ENCODE measurements at places on chromosomes 3 and 15. TPM values are rescaled to one million over a fixed set of nuclear protein-coding genes. Genes with fewer than 3 reads are reported as not detected.

The SNX22 gene
- 18.2 TPM for total RNA-seq

The TRPM1 gene
- total RNA-seq: 3.2 TPM

The AP3S2 gene
- total RNA-seq: 61.4 TPM

The NRROS gene
- 11.6 TPM for total RNA-seq

The GOLGA8R gene
- total RNA-seq: not detected

The C2CD4B gene
- total RNA-seq: not detected

The TTLL13 gene
- not detected for total RNA-seq

The IRAK2 gene
- 2.4 TPM for total RNA-seq

The CCR3 gene
- 1.1 TPM for total RNA-seq

The GCNT3 gene
- not detected for total RNA-seq

GRCh38 chr3:66971891-66972551 lies 26.1 kb upstream of the KBTBD8 start:
- DNase-seq: peak; percentile 69

DNA sequence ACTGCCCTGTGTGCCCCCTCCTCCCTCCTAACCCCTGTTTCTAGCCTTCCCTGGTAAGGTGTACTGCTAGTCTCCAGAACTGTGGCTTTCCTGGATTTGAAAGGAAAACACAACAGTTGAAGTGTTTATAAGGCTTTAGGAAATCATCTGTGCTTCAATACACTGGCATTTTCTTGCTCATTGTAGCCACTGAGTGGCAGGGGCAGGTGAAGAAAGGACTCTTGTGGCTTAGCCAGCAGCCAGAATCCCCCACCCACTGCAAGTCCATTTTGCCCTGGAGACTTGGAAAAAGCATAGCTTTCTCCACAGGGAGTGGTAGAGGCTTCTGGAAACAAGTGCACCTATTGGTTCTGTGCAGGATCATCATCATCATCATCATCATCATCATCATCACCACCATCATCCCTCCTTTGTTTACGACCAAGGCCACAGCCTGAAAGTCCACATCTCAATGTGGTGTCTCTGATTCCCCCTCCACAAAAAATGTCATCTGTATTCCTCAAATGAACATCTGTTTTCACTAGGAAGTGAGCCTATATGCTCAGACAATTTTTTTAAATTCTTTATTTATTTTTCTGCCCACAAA lies 33.4 kb downstream of the AQP9 start:
- DNase-seq: no peak

GRCh38 chr15:33706173-33706572 lies 262.1 kb upstream of the CHRM5 start:
- no peak for DNase-seq

DNA sequence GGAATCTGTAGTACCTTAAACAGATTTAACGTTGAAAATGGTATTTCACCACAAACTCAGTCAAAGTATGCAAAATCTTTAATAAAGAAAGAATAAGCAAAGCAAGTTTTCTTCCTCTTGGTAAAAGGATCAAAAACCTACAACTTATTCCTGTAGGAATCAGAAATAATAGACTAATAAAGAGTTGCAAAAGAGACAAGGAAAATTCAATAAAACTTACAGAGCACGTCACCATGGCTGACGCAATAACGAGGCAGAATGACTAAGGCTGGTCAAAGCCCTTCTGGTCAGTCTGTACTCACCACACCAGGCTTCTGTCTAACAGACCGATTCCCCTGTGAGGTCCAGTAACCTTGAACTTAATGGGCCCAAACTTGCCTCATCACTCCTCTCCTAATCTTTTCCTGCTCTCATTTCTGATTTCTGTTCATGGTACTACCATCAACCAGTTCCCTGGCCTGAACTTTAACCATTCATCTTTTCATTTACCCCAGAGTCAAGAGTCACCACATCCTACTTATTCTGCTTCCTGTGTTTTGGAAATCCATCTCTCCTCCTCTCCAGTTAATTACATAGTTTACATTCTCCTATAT lies 5.0 kb downstream of the MASP1 start:
- DNase-seq: no peak

GRCh38 chr3:43233062-43233461 lies 53.3 kb upstream of the SNRK start:
- peak; percentile 71 for DNase-seq

- no peak for DNase-seq
These were observed 57.6 kb upstream of the LIPC start for GRCh38 chr15:58374147-58374546.

DNA sequence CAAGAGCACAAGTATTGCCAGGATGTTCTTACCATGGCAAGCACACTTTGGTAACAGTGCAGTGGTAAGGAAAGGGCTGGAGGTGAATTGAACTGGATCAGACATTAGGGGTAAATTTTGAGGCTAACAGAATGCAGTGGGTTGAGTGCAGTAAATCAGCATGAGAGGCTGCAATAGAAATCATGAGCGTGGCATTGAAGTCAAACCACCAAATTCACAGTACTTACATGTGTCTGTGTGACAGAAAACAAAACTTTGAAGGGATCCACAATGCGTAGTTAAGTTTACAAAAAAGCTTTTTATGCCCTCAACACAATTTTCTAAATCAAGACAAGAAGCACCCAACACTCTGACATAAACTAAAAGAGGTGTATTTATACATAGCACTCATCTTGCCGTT lies 428.0 kb upstream of the ARHGEF26 start:
- no peak for DNase-seq

GRCh38 chr15:38613085-38613484 lies 48.5 kb upstream of the RASGRP1 start:
- DNase-seq: no peak

GRCh38 chr15:50355619-50355905 lies 564 bp upstream of the GABPB1 start:
- DNase-seq: no peak

DNA sequence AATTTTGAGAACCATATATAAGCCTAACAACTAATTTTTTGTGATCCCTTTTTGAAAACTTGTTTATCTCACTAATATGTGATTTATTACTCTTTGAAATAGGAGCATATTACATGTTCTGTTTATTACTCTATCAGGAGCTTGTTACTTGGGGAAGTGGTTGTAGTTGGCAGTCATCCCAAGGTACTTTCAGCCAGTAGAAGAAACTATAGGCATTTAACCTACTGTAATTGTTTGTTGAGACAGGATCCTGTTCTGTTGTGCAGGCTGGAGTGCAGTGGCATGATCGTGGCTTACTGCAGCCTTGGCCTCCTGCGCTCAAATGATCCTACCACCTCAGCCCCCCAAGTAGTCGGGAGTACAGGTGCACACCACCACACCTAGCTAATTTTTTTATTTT lies 195.6 kb downstream of the TCF12 start:
- no peak for DNase-seq

DNA sequence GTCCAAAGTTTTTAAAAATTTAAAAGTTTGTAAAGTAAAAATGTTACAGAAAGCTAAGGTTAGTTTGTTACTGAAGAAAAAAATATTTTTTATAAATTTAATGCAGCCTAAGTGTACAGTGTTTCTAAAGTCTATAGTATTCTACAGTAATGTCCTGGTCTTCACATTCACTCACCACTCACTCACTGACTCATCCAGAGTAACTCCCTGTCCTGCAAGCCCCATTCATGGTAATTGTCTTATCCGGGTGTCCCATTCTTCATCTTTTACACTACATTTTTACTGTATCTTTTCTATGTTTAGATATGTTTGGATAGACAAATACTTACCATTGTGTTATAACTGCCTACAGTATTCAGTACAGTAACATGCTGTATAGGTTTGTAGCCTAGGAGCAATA lies 36.7 kb upstream of the ATP10A start:
- DNase-seq: no peak

DNA sequence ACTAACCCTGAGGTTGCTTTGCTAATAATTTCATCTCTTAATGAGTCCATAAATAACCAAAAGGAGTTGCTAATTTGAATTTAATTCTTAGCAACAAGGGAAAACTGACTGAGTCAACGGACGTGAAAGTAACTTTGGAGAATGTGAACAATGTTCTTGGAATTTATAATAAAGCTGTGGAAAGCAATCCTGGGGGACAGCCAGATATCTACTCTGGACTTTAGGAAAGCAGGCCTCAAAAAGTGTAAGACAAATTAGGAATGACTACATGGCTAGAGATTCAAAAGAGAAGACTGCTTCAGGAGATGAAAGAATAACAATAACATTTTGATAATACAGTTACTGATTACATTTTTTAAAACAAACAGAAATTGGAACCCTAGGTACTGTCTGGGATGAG lies 318.4 kb upstream of the COL8A1 start:
- no peak for DNase-seq

DNA sequence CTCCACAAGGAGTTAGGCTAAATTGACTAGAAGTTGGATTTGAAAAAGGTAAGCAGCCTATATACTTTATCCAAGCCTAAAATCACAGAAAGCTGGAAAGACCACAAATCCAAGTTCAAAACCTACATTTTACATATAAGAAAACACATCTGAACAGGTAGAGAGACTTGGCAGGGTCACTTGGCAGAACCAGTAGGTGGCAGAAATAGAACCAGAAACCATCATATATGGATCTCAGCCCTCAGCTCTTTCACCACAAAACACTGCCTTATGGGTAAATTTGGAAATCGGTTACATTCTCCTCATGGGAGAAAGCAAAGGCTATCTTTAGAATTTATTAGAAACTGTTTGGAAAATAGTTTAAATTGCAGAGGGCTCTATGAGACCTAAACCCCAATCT lies 44.2 kb downstream of the MKRN2 start:
- DNase-seq: no peak

DNA sequence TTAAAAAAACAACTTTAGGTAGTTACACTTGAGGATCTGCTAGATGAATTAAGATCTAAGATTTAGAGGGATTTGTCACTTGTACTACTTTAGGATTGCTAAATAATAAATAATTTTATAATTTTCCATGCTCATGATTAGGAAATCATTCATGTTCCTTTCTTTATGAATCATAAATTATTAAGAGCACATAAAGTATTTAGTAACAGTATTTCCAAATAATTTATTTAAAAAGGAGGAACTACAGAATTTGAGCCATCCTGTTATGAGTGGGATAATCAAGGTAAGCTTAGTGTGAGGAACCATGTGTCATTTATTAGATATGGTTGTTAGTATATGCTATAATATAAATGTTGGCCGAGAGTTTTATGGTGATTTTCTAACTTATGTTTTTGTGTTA lies 37.5 kb upstream of the C3orf38 start:
- no peak for DNase-seq

- no peak for DNase-seq
These were observed 30.3 kb downstream of the SLC22A14 start for GRCh38 chr3:38312356-38312755.

GRCh38 chr3:13517253-13517977 lies 31.5 kb upstream of the FBLN2 start:
- DNase-seq: no peak
